CD4-positive, alpha-beta T cell (primary cell): ENCODE measurements at places on chromosomes 5 and 9. TPM values are rescaled to one million over a fixed set of nuclear protein-coding genes. Genes with fewer than 3 reads are reported as not detected.

DNA sequence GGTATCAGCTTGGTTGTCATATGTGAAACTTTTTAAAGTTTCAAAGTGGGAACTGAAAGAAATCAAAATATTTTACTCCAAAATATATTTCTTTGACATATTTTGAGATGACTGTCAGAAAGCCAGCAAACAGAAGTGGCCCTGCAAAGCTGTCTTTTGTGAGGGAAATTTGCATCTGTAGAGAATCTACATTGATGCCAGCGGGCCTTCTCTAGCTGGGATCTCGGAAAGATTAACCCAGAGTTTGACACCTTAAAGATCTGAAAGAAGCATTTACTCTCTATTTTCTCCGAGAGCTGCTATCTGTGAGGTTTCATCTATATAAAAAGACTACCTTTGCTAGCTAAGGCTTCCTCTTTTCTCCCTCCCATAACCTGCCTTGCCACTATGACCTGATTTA, 303.6 kb downstream of the FBXL17 start:
- no peak for DNase-seq
- H3K4me3 ChIP-seq, result no peak overlapping the region
- no peaks in the 10 kb centered on the region for H3K27me3 ChIP-seq
- H3K36me3 ChIP-seq, result no peaks in the 10 kb centered on the region

The DMRT3 gene
- total RNA-seq, result not detected

DNA sequence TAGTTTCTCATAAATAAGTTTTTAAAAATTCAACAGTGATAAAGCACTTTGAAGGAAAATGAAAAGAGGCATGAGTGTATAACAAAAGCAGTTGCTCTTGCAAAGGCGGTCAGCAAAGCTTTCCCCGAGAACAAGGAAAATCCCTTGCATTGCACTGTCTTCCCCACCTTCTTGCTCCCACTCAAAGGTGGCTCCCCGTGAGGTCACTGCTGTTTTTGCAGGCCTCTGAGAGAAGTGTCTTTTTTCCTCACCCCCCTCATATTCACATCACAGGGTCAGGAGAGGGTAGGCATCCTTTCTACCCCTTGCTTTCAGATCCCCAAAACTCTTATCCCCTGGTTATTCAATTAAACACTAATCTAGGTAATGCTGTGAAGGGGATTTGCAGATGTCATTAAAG, 15.2 kb upstream of the SLC36A1 start:
- DNase-seq, result no peak
- H3K4me1 ChIP-seq, result no peaks in the 10 kb centered on the region

The DIPK1B gene
- 0.11 TPM for total RNA-seq

DNA sequence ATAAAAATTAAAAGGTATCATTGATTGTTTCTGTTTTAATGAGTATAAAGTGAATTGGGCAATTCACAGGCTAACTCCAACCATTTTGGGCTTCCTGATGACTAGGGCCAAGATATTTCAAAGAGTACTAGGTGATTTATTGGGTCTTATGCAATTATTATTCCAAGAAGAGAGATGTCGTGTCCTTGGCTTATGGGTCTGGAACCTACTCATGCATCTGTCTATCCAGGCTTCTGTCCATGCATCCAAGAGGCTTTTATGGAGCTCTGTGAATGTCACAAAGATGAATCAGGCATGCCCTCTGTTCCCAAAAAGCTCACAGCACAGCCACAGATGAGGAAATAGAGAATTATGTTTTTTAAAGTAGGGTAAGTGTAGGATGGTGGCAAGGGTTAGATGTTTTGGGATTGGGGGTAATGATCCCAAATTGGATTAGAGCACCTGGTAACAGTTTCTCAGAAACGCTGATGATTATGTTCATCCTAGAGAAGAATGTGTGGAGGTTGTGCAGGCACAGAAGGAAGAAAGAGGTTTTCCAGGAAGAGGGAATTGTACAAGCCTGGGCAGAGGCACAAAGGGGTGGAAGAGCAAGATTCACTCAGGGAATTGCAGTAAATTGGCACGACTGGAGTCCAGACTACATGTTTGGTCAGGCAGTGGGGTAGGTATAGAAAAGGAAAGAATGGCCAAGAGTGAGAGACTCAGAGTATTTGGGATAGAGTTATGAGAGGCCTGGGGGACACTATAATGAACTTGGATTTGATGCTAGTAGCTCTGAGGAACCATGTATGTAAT, 83.0 kb upstream of the TNC start:
- H3K4me3 ChIP-seq, result no peak overlapping the region
- DNase-seq, result no peak
- no peaks in the 10 kb centered on the region for H3K4me1 ChIP-seq
- peaks cover 11% of the 10 kb centered on the region for H3K27me3 ChIP-seq
- H3K36me3 ChIP-seq, result no peaks in the 10 kb centered on the region

DNA sequence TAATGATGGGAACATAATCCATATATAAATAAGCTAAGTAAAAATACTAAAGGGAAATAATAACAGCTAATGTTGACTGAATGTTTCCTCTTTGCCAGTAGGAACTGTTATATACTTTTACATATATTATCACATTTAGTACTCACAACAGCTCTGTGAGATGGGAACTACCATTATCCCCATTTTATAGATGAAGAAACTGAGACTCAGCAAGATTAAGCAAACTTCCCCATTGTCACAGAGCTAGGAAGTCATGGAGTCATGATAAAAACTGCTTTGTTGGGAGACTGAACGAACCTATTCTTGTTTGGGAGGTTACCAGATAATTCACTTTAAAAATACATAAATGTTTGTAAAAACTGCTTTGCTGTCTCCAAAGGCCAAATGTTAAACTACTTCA, 23.4 kb downstream of the WNT8A start:
- no peaks in the 10 kb centered on the region for H3K36me3 ChIP-seq
- H3K27me3 ChIP-seq, result no peaks in the 10 kb centered on the region
- no peak overlapping the region for H3K27ac ChIP-seq
- no peak overlapping the region for H3K4me3 ChIP-seq
- no peaks in the 10 kb centered on the region for H3K4me1 ChIP-seq
- no peak for DNase-seq

DNA sequence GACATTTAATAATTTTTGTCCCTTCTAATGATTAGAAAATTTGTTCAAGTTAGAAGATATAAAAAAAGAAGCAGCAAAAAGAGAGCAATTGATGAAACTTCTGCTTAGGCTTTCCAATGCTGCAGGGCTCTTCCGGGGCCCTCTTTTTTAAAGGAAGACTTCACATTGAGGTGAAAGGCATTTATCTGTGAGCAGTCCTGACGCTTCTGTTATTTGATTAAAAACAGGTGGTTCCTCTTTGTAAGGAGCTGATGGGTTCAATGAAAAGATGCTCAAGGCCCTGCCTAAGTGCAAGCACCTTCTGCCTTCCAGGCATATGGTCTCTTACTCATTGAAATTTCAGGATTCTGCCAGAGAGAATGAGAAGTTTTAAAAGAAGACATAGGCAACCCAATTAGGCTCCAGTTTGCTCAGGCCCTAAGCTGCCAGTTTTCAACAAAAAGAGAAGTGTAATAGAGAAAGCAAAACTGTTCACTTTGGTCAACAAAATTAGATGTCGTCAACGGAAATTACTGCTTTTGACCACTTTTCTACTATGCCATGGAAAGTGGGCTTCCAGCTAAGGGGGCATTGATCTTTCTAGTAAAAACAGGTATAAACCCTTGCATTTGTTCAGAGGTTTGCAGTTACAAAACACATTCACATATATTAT, 100.2 kb downstream of the INSYN2B start:
- peaks cover 2% of the 10 kb centered on the region for H3K4me1 ChIP-seq
- no peak overlapping the region for H3K4me3 ChIP-seq
- DNase-seq, result peak; percentile 5

- DNase-seq, result no peak
- no peaks in the 10 kb centered on the region for H3K36me3 ChIP-seq
- no peaks in the 10 kb centered on the region for H3K4me1 ChIP-seq
- no peak overlapping the region for H3K27ac ChIP-seq
- H3K4me3 ChIP-seq, result no peak overlapping the region
- peaks cover 6% of the 10 kb centered on the region for H3K27me3 ChIP-seq
Measured at GRCh38 chr9:18761742-18762300, 271.2 kb downstream of the SAXO1 start.

GRCh38 chr9:116152390-116152789, 1.2 kb upstream of the PAPPA start:
- H3K4me3 ChIP-seq, result no peak overlapping the region
- no peak for DNase-seq
- no peaks in the 10 kb centered on the region for H3K4me1 ChIP-seq
- H3K36me3 ChIP-seq, result no peaks in the 10 kb centered on the region

GRCh38 chr5:6727231-6727630, 14.0 kb downstream of the TENT4A start:
- H3K4me3 ChIP-seq, result no peak overlapping the region
- peaks cover 80% of the 10 kb centered on the region for H3K4me1 ChIP-seq
- no peaks in the 10 kb centered on the region for H3K27me3 ChIP-seq
- DNase-seq, result no peak

- no peak overlapping the region for H3K27ac ChIP-seq
- no peaks in the 10 kb centered on the region for H3K36me3 ChIP-seq
- H3K27me3 ChIP-seq, result no peaks in the 10 kb centered on the region
- DNase-seq, result no peak
- peaks cover 19% of the 10 kb centered on the region for H3K4me1 ChIP-seq
Measured at GRCh38 chr9:19162956-19163355, 35.7 kb upstream of the PLIN2 start.

- no peak for DNase-seq
- H3K36me3 ChIP-seq, result peaks cover 68% of the 10 kb centered on the region
- H3K27ac ChIP-seq, result no peak overlapping the region
- no peak overlapping the region for H3K4me3 ChIP-seq
Measured at GRCh38 chr9:92721548-92721947, 43.1 kb downstream of the BICD2 start.
